Ecto neural progenitor cell (in vitro differentiated cells): ENCODE measurements at places on chromosomes 12 and 14.

GRCh38 chr14:35438910-35439713 lies 34.6 kb upstream of the NFKBIA start:
- no peak for DNase-seq

DNA sequence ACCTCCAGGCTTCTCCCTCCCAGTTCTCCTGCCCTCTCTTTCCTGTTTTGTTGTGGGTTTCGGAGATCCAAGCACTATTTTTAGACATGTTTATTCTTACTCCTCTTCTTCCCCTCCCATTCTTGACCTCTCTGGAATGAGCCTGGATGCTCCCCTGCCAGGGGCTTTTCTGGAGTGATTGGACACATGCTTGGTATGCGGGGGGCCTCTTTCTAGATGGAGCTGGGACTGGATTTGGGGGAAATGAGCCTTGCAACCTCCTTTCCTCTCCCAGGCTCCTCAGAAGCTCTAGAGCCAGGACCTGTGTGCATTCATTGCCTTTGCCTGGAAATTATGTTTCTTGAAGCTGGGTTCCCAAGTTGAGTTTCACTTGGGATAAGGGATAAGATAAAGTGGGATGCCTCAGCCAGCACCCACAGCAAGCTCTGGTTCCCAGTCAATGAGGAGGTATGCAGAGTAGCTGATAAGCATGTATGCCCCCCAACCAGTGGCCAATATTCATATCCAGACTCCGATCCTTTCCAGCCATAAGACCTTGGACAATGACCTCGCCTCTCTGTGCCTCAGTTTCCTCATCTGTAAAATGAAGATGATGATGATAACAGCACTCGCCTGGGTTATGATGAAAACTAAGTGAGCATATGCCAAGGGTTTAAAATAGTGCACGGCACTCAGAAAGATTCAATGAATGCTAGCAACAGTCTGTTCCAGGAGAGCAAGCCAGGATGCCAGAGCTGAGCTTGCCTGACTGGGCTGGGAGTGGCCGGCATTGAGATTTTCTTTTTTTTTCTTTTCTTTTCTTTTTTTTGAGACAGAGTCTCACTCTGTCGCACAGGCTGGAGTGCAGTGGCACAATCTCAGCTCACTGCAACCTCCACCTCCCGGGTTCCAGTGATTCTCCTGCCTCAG lies 97.8 kb downstream of the SCARB1 start:
- no peak for DNase-seq

DNA sequence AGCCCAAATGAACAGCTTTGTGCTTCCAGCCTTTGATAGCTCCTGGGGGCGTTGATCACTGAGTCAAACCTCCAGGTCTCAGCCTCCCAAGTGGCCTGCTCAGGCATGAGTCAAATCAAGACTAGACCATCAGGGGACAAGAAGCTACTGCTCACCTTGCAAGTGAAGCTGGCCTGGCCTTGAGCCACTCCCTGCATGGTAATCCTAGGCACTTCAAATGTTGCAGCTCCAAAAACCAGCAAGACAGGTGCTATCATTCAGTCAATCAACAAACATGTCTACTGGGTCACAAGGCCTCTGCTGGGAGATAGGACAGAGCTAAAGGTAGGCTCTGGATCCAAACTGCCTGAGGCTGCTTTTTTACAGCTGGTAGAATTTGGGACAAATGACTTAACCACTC lies 33.1 kb upstream of the NOS1 start:
- DNase-seq = no peak

- DNase-seq = no peak
These were observed 163.4 kb downstream of the ANO6 start for GRCh38 chr12:45379261-45379660.

- no peak for DNase-seq
These were observed 13.2 kb downstream of the FMNL3 start for GRCh38 chr12:49693931-49694444.

- DNase-seq = no peak
These were observed 10.7 kb downstream of the KRT80 start for GRCh38 chr12:52180971-52181628.

- DNase-seq = no peak
These were observed 728.5 kb downstream of the FSCB start for GRCh38 chr14:43778570-43778936.

DNA sequence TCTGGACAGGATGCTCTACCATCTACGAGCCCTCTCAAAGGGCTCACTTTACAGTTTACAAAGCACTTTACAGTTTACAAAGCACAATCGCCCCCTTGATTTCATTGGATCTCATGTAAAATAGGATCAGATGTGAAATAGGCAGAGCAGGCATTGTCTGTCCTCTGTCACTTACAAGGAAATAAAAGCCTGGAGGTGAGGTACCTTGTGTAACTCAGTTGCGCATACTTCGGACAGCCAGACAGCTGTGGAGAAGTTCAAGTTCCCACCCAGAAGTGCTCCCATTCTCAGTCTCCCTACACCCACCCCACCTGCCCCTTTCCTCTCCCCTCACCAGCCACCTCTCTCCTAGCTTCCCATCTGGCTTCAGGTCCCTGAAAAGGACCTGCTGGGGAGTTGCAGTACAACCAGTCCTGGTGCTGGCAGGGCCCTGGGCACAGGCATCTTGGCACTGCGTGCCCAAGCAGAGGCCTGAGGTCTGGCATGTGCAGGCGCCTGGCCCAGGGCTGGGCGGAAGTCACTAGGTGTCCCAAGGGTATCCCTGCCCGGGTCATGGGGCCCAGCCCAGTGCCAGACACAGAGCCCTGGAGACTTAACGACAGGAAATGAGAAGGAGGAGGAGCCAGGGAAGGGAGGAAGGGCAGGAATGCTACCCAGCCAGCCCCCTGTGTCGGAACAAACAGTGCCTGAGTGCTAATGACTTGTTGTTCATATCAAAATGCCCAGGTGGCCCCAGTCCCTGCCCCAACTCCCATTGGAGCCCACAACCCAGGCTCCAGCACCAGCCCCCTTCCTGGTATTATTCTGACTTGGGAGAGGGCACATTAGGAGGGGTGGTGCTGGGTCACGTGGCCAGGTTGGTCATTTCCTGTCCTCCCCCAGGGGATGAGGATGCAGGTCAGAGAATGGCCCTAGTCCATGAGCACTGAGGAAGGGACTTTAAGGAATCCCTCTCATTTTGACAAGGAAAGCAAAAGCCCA lies 5.4 kb downstream of the RAPGEF3 start:
- DNase-seq = no peak

- no peak for DNase-seq
These were observed 49.8 kb downstream of the CNTN1 start for GRCh38 chr12:40742041-40742440.

DNA sequence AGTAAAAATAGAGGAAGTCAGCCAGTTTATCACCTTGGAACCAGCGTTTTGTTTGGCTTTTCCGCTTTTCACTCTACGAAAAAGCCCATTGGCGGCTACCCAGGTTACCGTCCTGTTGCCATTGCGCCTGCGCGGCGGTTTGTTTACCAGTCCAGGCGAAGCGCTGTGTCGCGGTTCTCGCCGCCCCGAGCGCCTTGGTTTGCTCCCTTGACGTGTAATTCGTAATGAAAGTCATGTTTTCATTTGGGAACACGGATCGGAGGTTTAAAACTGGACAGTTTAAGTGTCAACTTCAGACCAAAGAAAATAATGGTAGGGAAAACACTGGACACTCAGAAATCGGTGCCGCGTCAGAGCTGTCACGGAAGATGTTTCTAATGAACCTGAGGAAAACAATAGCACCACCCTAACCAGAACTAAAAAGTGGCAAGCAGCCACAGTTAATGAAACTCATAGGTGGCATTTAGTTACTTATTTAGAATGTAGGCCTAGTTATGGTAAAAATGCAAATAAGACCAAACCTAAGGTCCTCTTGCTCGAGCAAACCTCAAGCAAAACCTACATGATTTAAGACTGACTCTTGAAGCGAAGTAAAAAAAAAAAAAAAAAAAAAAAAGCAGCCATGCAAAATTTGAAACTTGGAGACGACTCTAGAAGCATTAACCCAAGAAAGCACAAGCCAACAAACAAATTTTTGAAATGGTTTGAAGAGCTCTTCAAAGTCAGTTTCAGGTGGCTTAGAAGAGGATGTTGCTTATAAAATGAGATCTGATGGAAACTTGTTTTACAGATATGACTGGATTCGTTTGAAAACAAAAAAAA lies 790 bp upstream of the GPR19 start:
- DNase-seq = peak; percentile 92

GRCh38 chr12:4273652-4274395 lies at the start of gene CCND2:
TSS of gene CCND2 (plus strand) at chr12:4273762. CDS start at chr12:4274041, 279 bp downstream.
- DNase-seq = peak; percentile 92

DNA sequence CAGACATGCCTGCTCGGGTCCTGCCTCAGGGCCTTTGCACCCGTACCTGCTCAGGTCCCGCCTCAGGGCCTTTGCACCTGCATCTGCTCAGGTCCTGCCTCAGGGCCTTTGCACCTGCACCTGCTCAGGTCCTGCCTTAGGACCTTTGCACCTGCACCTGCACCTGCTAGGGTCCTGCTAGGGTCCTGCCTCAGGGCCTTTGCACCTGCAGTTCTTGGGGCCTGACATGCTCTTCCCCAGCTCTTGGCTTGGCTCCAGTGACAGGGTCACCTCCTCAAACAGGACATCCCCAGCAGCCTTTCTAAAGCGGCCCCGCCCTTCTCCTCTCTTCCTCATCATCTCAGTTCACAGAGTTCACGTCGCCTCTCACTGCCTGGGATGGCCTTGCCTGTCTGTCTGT lies 54.9 kb upstream of the NCOR2 start:
- no peak for DNase-seq

DNA sequence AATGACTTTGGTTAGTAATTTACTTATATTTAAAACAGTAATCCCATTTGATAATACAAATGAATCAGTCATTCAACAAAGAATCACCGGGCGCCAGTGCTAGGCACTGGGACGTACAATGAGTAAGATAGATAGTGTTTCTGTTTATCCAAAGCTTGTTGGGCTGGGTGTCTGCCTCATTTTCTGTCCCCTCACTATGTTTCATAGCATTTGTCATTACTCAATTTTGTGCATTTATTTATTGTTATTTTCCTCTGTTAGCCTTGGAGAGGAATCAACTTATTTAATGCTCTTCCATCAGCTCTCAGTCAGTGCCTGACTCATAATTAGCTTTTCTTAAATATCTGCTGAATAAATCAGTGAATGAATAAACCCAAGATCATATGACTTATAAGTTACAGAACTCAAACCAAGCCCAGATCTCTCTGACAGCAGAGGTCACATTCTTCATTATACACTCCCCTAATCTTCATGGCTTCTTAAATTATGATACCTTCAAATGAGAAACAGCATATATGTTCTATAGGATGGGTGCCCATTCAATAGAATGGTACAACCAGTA lies 86.2 kb downstream of the TSPAN8 start:
- DNase-seq = no peak

GRCh38 chr12:59181196-59181777 lies 261.0 kb upstream of the LRIG3 start:
- DNase-seq = no peak

GRCh38 chr12:82627799-82628198 lies 58.9 kb upstream of the TMTC2 start:
- DNase-seq = no peak
